Mesothelial cell of epicardium (in vitro differentiated cells): ENCODE measurements at places on chromosomes 13 and 19. TPM values are rescaled to one million over a fixed set of nuclear protein-coding genes. Genes with fewer than 3 reads are reported as not detected.

The ZNF324B gene
- 8.0 to 8.8 TPM (median 8.2 TPM) in 3 replicates for total RNA-seq

The C5AR1 gene
- total RNA-seq, result 0.47 to 1.2 TPM (median 0.98 TPM) in 3 replicates

The THSD8 gene
- total RNA-seq, result 8.4 to 11.4 TPM (median 8.8 TPM) in 3 replicates

The AXL gene
- total RNA-seq, result 60.0 to 61.0 TPM (median 60.6 TPM) in 3 replicates

The ELOF1 gene
- total RNA-seq, result 41.3 to 47.1 TPM (median 46.0 TPM) in 3 replicates

The ZNF8 gene
- 21.6 to 22.1 TPM (median 21.9 TPM) in 3 replicates for total RNA-seq

The ZNF547 gene
- total RNA-seq, result 3.9 to 6.8 TPM (median 4.7 TPM) in 3 replicates

The KCNN1 gene
- total RNA-seq, result 16.8 to 20.3 TPM (median 19.7 TPM) in 3 replicates

The ZNF726 gene
- 4.8 to 5.5 TPM (median 5.2 TPM) in 3 replicates for total RNA-seq

The NFIC gene
- 28.6 to 32.9 TPM (median 32.2 TPM) in 3 replicates for total RNA-seq

DNA sequence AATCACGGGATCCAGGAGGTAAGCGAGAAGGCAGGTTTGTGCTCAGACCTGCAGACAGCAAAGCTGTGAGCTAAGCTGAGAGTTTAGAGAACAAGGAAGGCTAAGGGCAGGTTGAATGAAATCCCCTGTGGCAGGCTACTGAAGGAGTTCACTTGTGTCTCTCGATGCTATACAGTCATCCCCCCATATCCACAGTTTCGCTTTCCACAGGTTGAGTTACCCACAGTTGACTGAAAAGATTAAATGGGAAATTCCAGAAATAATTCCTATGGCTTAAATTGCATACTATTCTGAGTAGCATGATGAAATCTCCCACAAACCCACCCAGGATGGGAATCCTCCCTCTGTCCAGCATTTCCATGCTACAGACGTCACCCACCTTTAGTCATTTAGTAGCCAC is 49.6 kb downstream of the ABCC4 start:
- no peak for DNase-seq

GRCh38 chr19:38267761-38268483 is 3.5 kb downstream of the SPINT2 start:
- no peak for DNase-seq

GRCh38 chr19:49155820-49156346 is 687 bp upstream of the HRC start:
- DNase-seq, result no peak

DNA sequence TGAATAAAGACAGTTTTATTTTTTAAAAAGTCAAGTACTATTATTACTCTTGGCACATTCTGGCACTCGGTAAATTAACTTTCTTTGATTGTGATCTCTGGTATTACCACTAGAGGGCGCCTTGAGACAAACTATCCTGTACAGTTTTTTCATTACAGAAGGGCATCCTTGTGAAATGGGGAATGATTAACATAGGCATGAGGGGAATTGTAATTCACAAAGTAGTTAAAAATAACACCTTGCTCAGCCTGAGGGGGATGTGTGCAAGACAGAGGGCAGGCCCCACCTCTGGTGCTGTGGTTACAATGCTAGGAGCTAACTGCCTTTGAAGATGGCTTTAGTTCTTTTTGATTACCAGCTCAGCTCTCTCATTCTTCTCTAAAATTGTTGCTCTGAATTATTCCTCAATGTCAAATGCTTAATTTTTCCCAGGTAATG is 24.2 kb upstream of the C1QTNF9B start:
- DNase-seq, result no peak

DNA sequence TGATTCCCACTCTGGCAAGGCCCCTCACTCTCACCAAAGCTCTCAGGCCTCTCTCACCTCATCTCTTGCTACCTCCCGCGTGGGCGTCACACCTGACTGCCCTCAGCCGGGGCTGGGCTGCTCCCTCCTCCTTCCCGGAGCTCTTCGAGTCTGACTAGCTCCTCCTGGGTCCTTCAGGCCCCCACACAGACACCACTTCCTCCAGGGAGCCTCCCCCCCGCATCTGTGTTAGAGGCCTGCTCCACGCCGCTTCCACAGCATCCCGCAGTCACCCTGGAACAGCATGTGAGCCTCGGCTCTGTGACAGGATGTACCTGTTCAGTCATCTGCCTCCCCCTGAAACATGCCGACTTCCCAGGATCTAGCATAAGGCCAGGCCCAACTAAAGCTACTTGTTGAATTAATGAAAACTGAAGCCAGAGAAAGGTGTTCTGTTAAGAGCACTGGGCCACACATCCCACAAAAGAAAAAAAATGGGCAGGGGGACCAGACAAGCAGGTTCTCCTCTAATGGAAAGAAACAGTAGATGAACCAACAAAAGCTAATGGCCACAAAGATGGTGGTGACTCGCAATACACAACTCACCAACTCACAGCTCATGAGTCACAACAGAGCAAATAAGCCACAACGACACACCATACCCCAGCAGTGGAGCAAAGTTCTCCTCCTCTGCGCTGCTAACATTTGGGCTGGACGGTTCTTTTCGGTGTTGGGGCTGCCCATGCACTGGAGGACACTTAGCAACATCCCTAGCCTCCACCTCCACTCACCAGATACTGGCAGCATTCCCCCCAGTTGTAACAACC is 3.0 kb downstream of the PPP6R1 start:
- DNase-seq, result no peak

- DNase-seq, result no peak
Measured at GRCh38 chr13:100518394-100519062, 70.1 kb downstream of the GGACT start.

- DNase-seq, result no peak
Measured at GRCh38 chr13:77415253-77416071, 88.6 kb upstream of the MYCBP2 start.

DNA sequence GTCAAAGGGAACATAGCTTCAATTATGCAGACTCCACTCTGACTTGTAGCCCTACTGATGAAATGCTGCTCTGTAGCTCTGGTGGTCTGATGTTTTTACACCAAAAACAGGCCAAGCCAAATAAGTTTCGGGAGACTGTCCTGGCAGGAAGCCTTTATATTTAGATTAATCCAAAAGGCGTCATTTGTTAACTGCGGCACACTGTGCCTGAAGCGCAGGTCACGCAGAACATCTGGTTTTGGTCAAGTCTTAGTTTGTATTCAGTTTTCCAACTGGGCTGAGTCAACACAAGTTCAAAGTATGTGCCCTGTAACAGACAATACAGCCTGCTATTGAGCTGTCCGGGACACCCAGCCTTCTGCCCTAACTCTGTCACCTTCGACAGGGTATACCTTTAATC is 154.6 kb upstream of the IPO5 start:
- no peak for DNase-seq

DNA sequence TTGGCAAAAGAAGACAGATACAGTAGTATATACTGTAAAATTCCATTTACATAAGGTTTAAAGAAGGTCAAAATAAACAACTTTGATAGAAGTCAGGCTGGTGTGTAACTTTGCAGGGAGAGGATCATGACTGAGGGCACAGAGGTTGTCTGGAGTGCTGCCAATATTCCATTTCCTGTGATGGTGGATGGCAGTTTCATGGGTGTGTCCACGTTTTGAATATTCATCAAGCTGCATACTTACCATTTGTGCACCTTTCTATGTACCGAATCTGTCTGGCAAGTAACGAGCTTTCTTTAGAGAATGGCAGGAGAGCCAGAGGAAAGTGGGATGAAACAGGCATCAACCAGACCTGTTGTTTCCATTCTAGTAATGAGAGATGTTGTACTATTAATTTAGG is 420.5 kb upstream of the HTR2A start:
- DNase-seq, result no peak

DNA sequence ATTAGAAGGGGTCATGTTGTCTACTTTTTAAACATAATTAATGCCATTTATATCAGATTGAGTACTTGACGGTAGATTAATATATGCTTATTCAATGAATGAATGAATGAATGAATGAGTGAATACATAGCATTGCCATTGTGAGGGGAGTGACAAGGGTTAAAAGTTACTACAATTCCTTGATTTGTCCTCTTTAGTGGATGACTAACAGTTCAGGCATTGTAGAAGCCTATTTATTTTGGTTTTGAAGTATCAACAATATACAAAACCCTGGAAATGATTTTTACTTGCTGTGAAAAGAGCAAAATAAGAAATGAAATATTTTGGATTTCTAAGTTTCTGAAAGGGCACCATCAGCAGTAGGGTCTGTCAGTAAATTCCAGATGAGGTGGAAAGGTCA is 122.7 kb downstream of the CYSLTR2 start:
- DNase-seq, result no peak

DNA sequence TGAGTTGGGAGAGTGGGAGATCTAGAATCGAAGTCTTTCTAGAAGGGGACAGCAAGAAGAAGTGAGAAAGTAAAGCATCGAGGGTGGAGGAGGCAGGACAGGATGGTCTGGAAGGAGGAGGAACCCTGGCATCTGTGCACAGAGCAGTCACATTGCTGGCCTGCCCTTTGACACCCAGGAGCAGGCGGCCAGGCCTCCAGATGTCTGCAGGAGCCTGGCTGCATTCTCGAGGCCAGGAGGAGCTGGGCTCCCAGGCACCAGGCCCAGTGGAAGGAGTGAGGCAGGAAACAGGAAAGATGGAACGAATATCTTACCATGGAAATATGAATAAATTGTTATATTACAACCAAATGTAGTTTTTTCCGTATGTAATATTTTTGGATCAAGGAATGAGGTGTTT is 27.7 kb upstream of the ARGLU1 start:
- DNase-seq, result no peak

GRCh38 chr19:13748169-13748828 is 16.0 kb upstream of the MRI1 start:
- no peak for DNase-seq

DNA sequence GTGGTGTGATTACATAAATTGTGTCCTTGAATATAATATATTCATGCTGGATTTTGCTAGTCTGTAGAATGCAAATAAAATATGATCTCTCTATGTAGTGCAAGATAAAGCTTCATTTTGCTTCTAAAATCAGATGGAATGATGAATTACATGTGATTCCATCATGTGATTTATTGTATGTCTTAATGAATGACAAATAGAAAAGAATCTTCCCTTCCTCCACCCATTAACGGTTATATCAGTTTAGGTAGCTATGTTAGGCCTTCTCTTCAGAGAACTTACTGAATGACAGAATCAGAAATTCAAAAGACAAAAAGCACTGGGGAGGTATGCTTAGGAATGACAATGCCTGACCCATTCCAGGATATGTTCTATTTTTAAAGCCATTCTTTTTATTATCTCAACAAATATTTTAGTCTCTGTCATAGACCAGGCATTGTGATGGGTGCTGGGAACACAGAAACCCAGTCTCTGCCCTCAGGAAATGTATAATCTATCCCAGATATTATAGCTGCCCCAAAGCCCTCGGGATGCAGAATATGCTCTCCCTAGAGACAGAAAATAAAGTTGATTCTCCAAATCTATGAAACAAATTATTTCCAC is 90.6 kb downstream of the TEX26 start:
- no peak for DNase-seq

- no peak for DNase-seq
Measured at GRCh38 chr13:73816702-73817101, 317.5 kb downstream of the KLF12 start.

GRCh38 chr19:33303791-33304345 is 1.5 kb upstream of the CEBPA start:
- DNase-seq, result no peak

GRCh38 chr13:69545551-69545950 is 562.1 kb upstream of the ATXN8OS start:
- DNase-seq, result no peak

GRCh38 chr19:28687296-28687695 is 525.7 kb downstream of the UQCRFS1 start:
- no peak for DNase-seq

DNA sequence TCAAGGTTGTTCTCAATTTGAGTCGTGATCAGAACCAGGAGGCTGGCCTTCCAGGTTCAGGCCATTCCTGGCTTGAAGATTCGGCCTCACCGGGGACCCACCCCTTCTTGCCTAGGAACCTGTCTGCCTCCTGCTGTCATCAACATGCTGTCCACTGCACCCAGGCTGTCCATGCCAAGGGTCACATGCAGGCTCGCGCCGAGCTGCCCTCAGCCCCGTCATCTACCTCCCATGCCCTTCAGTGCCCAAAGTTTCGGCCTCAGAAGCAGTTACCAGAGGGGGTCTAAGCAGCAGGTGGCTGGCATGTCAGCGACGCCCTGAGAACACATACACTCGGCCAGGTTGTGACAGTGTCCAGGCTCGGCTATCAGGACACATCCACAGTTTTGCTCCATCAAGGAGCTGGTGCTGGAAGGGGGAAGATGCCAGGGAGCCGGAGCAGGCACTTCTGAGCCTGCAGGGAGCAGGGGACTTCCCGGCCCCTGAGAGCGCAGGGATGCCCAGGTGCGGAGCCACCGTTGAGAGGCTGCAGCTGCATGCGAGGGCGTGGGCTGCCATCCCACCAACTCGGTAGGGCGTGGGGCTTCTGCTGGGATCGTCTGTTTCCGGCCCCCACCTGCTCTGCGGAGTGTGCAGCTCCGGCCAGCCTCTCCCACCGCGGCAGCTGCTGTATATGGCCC is 590.9 kb upstream of the SLITRK5 start:
- no peak for DNase-seq

DNA sequence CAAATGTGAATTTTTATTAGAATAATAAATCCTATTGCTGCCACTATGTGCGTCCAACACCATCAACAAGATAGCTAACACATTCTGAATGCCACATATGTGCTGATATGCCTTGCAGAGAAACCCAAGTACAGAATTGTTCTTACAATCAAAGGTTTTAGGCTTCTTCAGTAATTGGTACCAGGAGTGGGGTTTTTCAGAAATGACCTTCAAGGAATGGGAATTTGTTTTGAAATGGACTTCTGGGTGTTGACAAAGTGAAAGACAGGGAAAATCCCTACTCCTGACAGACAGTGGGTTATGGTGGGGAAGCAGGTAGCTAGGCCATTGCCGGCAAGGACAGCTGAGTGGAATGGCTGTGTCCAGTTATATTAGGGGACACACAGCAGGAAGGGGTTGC is 5.7 kb downstream of the SYT3 start:
- no peak for DNase-seq

GRCh38 chr19:15609261-15609660 is 5.8 kb upstream of the CYP4F8 start:
- DNase-seq, result no peak

GRCh38 chr13:66996503-66996902 is 233.6 kb downstream of the PCDH9 start:
- DNase-seq, result no peak

DNA sequence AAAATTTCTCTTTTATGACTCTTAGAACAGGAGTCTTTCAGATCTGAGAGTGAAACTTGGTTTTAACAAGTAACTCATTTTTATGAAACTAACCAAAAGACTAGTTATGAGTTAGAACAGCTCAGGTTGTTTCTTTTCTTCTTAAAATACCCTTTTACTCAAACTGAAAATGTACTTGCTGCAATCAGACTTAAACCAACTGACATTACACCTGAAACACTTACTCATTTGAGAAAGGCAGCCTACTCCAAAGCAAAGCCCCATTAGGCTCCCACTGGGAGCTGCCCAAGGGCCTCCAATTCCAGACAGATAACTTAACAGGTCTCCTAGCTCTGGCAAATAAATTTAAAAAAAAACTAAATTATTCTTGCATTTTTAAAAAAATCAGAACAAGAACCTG is 3.6 kb downstream of the FOXO1 start:
- DNase-seq, result no peak
